ENCODE measurements at places on chromosomes 5 and 9. TPM values are rescaled to one million over a fixed set of nuclear protein-coding genes. Genes with fewer than 3 reads are reported as not detected.

Gene MEIKIN
- total RNA-seq, result not detected

Gene TMEM174
- total RNA-seq, result not detected

Gene ABO
- not detected for total RNA-seq

Gene IGFBPL1
- total RNA-seq, result not detected

Gene BTNL3
- total RNA-seq, result not detected

Gene CARD6
- 10.5 TPM for total RNA-seq
